ENCODE measurements at places on chromosomes 2 and 18.

GRCh38 chr18:45569566-45570275, 45.6 kb upstream of the SLC14A2 start:
- no peak overlapping the region for H3K4me3 ChIP-seq
- no peaks in the 10 kb centered on the region for H3K4me1 ChIP-seq
- H3K27ac ChIP-seq, result no peak overlapping the region

- H3K4me1 ChIP-seq, result no peaks in the 10 kb centered on the region
- H3K4me3 ChIP-seq, result no peak overlapping the region
- DNase-seq, result no peak
- no peaks in the 10 kb centered on the region for H3K36me3 ChIP-seq
- no peak overlapping the region for H3K27ac ChIP-seq
Measured at GRCh38 chr18:77554061-77554460, 304.4 kb downstream of the GALR1 start.

- DNase-seq, result no peak
- H3K4me1 ChIP-seq, result peaks cover 2% of the 10 kb centered on the region
- no peaks in the 10 kb centered on the region for H3K36me3 ChIP-seq
- H3K4me3 ChIP-seq, result no peak overlapping the region
- peaks cover 57% of the 10 kb centered on the region for H3K27me3 ChIP-seq
Measured at GRCh38 chr2:219486380-219486959, 12.2 kb upstream of the GMPPA start.

DNA sequence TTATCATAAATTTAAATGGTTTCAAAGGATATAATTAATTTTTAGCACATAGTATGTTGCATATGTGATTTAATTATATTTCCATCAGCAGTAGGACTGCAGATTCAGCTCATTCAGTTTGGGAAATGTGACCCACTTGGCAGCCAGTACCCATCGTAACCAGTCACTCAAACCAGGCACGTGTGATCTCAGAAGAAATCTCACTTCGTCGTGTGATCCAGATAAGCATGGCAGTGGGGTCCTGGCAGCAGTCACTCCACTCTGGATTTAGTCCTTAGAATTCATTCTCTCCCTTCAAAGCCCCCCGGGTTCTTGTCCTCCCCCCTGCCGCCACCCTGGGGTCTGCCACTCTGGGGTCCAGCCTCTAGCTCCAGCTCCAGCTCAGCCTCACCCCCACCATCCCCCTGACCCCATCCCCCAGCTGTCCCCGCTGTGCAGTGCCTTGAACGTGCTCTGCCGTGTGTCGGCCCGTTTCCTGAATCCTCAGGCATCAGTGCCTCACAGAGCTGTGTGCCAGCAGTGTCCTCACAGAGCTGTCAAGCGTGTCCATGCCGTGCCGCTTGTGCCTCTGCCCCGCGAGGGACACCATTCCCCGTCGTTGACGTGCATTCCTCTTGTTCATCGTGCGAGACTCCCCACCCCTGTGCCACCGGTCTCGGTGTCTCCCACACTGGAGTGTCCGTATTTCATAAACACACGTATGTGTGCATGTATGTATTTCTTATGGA, 34.8 kb downstream of the TRAPPC12 start:
- H3K4me1 ChIP-seq, result peaks cover 17% of the 10 kb centered on the region
- H3K36me3 ChIP-seq, result peaks cover 2% of the 10 kb centered on the region
- H3K4me3 ChIP-seq, result no peak overlapping the region
- H3K27me3 ChIP-seq, result no peaks in the 10 kb centered on the region

- no peaks in the 10 kb centered on the region for H3K4me1 ChIP-seq
- no peak for DNase-seq
- peaks cover 11% of the 10 kb centered on the region for H3K27me3 ChIP-seq
- H3K4me3 ChIP-seq, result no peak overlapping the region
- no peak overlapping the region for H3K27ac ChIP-seq
Measured at GRCh38 chr2:195124391-195125079, 532.5 kb upstream of the SLC39A10 start.
